Stimulated activated CD4-positive, alpha-beta T cell treated with anti-CD3 and anti-CD28 coated beads, Interleukin-4, amount 100 ng/mL, for 1 hour (primary cell): ENCODE measurements at places on chromosomes 5 and 9.

DNA sequence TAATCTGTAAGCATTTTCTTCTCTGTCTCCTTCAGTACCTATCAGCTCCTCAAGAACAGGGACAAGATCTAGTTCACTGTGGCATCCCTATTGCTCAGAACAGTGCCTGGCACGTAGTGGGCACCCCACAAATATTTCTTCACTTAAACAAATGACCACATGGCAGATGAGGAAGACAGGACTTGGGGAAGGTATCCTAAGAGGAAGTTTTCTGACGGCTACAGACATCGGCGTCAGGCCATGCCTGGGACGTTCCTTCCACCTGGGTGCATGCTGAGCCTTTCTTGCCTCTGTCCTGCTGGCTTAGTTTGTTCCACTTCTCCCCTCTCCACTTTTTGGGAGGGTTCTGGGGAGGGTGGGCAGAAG, 60.2 kb downstream of the NEURL1B start:
- no peak for DNase-seq

DNA sequence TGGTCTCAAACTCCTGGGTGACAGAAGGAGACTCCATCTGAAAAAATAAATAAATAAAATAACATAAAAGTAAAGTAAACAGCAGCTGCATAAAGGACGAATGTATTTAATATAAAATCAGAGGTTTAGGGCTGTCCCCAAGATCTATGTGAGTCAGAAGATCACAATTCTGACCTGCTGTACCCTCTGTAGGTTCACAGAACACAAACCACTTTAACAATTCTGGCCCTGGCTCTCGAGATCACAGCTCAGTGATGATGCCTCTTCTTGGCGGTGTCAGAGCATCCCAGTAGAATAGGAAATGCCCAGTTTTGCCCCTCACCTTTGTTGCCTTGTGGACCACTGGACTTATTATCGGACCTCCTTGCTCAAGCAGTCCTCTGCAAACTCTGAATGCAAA, 380.9 kb downstream of the TLE1 start:
- no peak for DNase-seq

- no peak for DNase-seq
Observed at GRCh38 chr9:123997665-123998277, 13.8 kb upstream of the LHX2 start.

- DNase-seq: no peak
Observed at GRCh38 chr9:12640016-12640587, 53.1 kb upstream of the TYRP1 start.

DNA sequence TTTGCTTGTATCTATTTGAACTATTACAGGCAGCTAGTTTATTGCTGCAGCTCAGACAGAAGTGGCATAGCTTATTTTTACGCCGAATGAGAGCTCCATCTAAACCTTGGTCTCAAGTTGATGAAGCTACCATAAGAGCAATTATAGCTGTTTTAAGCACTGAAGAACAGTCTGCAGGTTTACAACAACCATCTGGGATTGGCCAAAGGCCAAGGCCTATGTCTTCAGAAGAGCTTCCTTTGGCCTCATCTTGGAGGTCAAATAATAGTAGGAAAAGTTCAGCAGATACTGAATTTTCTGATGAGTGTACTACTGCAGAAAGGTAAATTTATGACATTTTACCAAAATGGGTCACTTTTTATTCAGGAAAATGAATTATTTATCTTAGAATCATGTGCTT, 67.9 kb downstream of the YTHDC2 start:
- no peak for DNase-seq

- no peak for DNase-seq
Observed at GRCh38 chr5:133091034-133091433, 39.2 kb downstream of the HSPA4 start.

DNA sequence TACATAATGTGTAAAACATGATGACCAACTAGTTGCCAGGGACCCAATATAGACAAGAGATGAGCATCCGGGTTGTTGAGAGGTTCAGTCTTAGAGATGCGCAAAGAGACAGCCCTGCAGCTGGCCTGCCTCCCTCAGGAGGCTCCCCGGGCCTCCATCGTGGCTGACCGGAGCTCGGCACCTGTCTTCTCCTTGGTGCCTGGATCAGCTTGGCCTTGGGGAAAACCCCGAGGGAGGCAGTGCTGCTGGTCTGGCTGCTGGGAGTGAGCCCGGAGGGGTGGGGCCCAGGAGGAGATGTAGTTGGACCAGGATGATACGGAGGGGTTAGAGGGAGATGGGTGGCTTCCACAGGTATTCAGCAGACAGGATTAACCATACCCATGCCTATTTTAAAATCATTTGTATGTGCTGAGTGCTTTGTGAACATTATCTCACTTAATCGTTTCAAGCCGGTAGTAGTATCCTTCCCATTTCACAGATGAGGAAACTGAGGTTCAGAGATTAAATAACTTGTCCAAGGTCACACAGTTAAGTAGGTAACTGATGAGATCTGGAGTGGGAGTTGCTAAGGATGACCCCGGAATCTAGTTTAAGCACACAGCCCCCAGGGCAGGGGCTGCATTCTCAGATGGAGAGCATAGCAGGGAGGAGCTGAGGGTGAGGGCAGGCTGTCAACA, 173.8 kb downstream of the COL23A1 start:
- DNase-seq: no peak

DNA sequence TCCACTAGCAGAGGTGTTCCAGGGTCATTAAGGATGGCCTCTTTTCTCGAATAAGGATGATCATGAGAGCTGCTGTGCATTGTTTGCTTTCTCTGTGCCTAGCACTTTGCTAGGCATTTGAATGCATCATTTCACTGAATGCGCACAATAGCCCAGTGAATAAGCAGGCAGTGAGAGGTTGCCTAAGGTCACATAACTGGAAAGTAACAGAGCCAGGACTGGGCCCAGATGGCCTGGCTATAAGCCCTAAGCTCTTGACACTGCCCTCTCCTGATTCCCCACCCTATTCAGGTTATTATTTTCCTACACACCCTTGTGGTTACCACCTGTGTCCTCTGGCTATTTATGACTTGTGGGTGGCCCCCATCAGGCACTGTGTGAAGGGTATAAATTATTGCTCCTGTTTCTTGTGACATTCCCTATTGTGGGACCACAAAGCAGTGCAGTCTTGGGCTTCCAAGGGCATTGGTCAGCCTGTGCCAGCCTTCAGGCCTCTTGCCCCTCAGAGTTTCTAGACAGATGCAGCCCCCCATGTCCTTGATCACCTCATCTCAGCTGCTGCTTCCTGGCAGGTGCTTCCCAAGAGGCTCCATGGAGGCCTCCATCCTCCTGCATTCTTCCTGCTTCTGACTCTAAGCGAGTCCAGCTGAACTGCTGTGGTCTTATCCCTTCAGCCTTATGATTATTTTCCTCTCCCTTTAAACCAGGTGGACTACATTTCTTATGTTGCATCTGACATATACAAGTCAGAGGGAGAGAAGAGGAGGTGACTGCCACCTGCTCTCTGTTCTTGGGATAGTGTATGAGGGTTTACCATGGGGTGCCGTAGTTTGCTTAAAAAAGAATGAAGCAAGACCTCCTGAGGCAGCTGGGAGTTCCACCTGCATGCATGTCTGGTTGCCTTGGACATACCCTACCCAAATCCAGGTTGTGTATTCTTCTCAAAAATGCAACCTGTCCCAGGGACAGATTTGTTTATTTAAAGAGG, 47.6 kb downstream of the ANGPTL2 start:
- no peak for DNase-seq

DNA sequence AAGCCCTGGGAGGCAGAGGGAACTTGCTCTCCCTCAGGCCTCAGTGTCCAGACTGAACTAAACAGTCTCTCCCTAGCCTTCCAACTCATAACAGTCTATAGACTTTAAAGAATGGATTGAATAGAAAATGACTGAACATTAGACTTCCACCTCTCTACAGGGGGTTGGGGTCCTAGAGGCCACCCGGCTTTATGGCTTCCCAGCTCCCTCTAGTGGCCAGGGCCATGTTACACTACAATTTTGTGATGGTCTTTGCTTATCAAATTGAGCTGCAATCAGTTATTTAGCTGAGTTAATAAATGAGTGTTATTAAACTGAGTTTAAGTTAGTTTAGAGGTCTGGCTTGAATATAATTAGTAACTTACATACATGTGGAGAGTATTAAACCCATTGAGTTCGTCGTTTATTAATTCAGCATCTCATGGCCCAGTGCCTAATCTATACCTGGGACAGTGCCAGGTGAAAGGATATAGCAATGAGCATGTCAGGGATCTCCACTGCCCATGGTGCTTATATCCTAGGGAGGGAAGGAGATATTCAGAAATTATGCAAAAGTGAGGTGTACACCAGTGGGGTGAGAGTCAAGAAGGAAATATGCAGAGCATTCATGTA, 105.2 kb downstream of the SH3TC2 start:
- peak; percentile 32 for DNase-seq

DNA sequence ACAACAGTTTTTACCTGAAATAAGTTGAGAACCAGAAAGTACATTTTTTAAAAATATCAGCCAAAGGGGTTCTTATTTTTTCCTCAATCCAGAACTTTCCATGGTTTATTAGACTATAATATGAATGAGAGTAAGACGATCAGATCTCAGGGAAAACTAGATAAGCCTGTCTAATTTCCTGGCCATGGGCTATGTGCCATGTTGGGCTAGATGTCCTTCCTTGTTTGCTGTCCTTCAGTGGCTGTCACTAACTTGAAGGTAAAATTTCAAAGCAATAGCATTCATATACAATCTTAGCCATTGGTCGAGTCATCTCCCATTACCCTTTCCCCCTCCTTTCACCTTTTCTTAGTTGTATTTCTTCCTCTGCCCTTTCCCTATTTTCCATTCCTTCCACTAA, 179.5 kb upstream of the PPP1R2B start:
- DNase-seq: no peak

- DNase-seq: no peak
Observed at GRCh38 chr9:96462541-96462940, 12.6 kb downstream of the HABP4 start.

DNA sequence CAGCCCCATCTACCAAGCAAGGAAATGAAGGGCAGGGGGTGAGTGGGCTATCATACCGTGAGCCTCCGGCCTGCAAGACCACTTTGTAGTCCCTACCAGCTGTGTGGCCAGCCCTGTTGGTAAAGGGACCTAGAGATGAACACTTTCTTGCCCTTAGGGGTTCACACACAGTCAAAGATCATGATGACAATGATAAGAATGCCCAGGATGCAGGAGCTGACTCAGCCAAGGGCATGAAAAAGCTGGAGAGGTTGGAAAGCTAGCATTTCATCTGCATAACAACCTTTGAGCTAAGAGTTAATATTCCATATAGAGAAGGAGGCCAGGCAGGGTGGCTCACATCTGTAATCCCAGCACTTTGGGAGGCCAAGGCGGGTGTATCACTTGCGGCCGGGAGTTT, 19.2 kb upstream of the FGFR4 start:
- no peak for DNase-seq

DNA sequence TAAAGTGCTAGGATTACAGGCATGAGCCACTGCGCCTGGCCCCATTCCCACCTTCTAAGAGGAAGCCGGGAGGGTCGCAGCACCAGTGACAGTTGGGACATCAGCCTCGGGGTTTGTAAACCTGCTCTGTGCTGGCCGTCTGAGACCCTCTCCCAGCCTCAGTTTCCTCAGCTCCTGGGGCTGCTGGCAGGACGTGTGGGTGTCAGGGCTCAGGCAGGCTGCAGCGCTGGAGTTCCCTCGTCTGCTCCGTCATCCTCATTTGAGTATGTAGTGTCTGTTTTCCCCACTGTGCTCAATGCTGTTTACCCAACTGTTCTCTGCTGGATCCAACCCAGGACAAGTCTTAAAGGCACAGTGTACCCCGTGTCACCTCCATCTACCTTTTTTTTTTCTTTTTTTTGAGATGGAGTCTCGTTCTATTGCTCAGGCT, 2.0 kb upstream of the NINJ1 start:
- no peak for DNase-seq
